HTR-8/SVneo (cell line): ENCODE measurements at places on chromosomes 7 and 10.
A peak's percentile ranks its signal among the peaks of the same experiment; 100 is the strongest.

DNA sequence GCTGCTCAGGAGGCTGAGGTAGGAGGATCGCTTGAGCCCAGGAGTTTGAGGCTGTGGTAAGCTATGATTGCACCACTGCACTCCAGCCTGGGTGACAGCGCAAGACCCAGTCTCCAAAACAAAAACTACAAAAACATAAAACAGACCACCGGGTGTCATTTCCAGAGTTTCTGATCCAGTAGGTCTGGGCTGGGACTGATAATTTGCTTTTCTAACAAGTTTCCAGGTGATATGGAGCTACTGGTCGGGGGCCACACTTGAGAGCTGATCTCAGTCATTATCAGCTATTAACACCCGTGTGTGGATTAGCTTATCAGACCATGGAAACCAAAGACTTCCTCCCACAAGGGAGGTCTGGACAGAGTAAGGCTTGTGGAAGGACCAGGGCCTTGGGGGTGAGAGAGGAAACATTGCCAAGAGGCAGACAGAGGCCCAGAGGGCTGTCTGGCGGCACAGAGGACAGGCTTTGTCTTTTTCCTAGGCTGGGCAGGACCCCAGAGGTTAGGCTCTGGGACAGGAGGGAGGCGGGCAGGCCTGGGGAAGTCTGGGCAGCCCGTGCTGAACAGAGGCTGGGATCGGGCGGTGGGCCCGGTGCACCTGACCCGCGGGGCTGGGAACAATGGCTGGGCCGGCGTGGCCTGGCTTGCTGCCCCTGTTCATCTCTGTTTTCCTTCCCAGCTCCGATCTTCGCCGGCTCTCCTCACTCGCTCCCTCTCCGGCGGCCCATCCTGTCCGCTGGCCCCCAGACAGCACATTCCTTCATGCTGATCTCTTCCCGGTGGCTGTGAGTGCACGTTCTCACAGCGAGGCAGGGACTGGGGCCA, 25.2 kb downstream of the TMEM270 start:
- DNase-seq, result no peak

- no peak for DNase-seq
Measured at GRCh38 chr10:124143721-124144120, 50.3 kb upstream of the CHST15 start.

DNA sequence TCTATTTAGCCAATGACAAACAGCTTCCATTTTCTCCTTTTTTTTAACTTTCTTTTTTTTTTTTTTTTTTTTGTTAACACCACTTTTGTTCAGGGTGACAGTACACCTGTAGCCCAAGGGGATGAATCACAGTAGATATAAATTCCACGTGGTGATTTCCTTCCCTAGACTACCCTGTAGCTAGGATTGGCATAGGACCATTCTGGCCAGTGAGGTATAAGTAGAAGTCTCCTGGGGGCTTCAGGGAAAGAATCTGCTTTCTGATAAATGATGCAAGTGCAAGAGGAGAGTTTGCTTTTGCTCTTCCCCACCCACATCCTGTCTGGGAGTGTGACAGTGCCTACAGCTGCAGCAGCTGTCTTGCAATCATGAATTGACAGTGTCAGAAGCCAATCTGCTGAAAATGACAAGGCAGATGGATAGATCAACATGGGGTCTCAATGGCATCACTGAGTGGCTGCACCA, 63.2 kb upstream of the TOMM7 start:
- DNase-seq, result peak; percentile 17

DNA sequence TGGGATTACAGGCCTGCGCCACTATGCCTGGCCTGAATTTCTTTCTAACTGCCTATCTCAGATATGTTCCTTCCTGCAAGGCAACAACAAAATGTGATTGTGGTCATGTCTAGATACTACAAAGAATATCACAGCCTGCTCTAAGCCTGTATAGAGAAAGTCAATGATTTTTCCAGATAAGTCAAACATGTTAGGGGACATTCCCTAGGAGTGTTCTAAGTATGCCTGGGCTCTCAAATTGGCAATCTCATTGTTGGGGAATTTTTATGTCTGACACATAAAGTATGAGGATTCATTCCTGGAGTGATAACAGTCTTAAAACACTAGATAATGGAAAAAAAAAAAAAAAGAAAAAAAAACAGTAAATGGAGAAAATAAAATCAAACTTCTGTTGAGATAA, 406.1 kb downstream of the GATA3 start:
- no peak for DNase-seq

DNA sequence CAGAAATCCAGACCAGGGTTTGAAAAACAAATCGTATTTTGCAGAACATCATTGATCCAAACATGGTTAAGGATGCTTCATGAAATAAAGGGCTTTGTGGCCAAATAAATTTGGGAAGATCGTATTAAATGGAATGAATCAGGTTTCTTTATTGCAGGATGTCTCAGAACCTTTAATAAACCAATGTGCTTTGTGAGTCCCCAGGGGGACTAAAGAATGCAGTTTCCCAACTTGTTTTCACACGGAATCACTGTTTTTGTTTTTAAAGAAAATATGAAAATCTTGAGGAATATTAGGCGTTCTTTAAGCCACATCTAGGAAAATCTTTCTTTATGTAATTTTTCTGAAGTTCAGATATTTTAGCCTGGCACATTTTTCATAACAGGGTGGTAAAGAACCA, 16.8 kb upstream of the CCDC172 start:
- no peak for DNase-seq

DNA sequence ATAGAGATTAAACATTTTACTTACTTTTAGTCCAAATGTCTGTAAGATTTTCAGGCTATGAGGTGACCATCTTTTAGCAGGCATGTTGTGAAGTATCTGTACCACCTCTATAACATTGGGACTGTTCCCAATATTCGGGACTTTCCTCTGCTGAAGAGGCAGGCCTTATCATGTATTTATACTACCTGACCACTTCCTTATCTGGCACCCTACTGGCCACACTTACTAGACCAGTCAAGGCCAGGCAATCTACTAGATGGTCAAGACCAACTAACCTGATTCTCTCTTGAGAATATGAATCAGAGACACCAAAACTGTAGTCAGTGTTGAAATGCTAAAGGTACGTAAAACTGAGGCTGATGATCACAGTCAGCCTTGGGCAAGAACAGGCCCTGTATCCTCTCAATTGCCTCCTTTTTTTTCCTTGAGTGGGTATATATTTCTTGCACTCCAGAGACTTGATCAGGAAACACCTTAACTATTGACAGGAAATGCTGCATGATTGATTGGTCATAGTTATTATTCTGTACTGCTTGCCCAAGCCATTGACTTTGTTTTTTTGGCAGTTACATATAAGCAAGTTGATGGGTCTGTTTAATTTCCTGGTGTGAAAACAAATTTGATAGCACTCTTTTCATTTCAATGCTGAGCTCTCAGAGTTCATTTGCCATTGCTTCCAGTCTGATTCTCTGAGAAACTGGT, 5.2 kb upstream of the PRKAR2B start:
- DNase-seq, result no peak

GRCh38 chr10:100362570-100363496, 15.8 kb downstream of the SCD start:
- DNase-seq, result no peak

GRCh38 chr7:41661596-41661995, 41.3 kb downstream of the INHBA start:
- DNase-seq, result no peak

- no peak for DNase-seq
Measured at GRCh38 chr7:89887489-89887888, 266.8 kb upstream of the STEAP1 start.
